ENCODE measurements at places on chromosomes 11 and 22. TPM values are rescaled to one million over a fixed set of nuclear protein-coding genes. Genes with fewer than 3 reads are reported as not detected.

MIOX gene
- polyA plus RNA-seq: not detected

OR52J3 gene
- not detected for polyA plus RNA-seq

CCDC73 gene
- not detected for polyA plus RNA-seq

SPON1 gene
- 0.69 TPM for polyA plus RNA-seq

FAM83F gene
- not detected for polyA plus RNA-seq

Measured in naive B cell (primary cell).